ENCODE measurements at places on chromosomes 5 and 9. TPM values are rescaled to one million over a fixed set of nuclear protein-coding genes. Genes with fewer than 3 reads are reported as not detected.

Gene TRPM3
- not detected for total RNA-seq

DNA sequence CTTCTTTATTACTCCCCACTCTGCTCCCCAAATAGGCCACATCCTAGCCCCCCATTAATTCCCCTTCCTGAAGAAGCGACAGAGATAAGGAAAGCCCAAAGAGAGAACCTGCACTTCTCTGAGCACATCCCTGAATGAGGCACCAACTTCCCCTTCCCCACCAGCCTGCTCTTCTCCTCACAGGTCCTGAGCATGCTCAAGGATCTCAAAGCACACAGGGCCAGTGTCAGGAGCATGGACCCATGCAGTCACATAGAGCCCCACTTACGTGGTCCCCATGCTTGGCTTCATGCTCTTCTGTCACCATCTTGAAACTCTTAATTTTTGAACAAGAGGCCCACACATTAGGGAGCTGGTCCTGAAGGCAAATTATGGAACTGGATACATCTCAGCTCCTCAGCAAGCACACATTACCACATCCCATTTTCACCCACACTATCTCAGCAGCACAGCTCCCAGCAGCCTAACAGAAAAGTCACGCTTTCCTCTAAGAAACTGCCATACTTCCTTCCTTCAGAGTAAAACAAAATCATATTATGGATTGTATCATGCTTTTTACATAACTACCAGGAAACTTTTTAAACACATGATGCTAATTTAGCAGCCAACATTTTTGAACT, 99.8 kb downstream of the NFIB start:
- peaks cover 13% of the 10 kb centered on the region for H3K36me3 ChIP-seq
- peaks cover 54% of the 10 kb centered on the region for H3K4me1 ChIP-seq
- no peaks in the 10 kb centered on the region for H3K27me3 ChIP-seq

Gene GZMA
- total RNA-seq = not detected

Gene OR5C1
- not detected for total RNA-seq

- no peak for DNase-seq
- H3K27me3 ChIP-seq = no peaks in the 10 kb centered on the region
- H3K27ac ChIP-seq = no peak overlapping the region
These were observed 53.6 kb upstream of the RANBP6 start for GRCh38 chr9:6068983-6069382.

Gene BTNL3
- not detected for total RNA-seq

All from Calu3 (cell line).